ENCODE measurements at places on chromosomes 5 and 9.

DNA sequence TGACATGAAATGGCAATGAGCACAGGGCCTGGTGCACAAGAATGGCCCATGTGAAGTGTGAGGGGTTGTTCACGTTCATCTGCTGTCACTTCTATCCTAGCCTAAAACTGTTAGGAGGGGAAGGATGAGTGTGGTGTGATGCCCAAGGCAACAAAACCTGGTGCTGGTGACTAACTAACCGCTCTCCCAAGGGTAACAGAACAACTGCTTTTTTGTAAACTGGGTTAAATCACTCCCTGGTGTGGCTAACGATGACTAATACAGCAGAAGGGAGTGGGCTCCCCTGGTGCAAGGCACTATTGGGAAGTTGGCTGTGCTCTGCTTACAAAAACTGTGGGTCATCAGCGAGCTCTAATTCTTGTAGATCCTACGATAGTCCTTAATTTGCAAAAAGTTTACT lies 103.2 kb upstream of the VCAN start:
- DNase-seq = no peak

GRCh38 chr9:70091572-70091971 lies 47.9 kb downstream of the MAMDC2 start:
- no peak for DNase-seq

GRCh38 chr9:131709771-131710431 lies 30.0 kb downstream of the RAPGEF1 start:
- DNase-seq = no peak

GRCh38 chr9:71073494-71073893 lies 47.9 kb downstream of the TRPM3 start:
- DNase-seq = no peak

DNA sequence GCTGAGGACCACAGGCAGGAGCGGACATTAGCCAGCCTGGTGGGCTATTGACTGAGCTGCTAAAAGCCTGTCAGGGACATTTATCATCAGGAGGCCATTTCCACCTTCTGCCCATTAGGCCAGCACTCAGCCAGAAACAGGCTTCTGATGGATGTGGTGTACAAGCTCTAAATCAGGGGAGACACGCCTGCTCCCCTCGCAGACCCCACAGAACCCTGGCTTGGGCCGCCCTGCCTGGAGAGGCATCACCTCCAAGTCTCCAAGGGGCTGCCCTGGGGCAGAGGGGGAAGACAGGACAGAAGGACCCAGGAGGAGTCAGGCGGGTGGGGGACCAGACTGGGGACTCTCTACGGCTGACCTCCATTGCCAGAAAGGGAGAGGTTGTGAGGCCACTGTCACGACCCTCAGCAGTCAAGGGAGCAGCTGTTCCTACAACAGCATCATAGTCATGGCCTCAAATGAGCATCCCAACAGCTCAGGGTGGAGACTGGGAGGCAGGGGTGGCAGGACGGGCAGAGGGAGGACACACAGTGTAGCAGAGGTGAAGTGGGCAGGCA lies 24.0 kb upstream of the TRIM14 start:
- no peak for DNase-seq
